ENCODE measurements at places on chromosomes 5 and 9.

- no peak for DNase-seq
Observed at GRCh38 chr9:91795598-91796241, 154.3 kb downstream of the ROR2 start.

DNA sequence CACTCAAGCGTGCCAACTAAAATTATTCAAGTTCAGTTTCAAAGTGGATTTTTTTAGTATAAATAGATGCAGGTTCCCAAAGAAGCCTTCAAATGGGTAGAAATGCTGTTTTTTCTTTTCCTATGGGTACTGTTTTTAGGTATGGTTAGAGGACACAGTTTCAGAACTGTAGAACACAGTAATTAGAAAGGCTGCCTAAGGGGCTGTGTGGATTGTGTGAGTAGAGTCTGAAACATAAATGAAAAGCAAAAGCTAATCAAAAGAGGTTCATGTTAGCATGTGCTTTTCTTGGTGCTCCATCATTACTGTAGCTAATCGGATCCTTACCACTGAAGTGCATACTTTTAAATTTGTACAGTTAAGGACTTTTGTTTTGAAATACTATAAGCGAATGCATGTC lies 85.3 kb downstream of the ZSWIM6 start:
- DNase-seq, result no peak

DNA sequence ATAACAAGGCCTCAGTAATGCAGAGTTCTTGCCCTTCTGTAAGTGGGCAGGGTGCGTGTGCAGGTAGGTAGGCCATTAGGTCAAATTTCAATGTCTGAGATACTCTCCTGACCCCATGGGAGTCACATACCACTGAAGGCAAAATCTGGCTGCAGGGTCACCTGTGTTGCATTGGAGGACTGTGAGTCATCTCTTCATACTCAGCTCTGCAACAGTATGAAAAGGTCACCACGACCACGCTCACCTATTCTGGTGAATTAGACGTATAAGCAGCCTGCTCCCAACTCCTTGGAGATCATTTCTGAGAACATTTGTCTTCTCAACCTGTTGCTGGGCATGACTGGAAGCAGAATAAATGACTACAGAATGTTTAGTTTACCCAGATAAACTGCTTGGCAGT lies 599.8 kb downstream of the PDE4D start:
- DNase-seq, result no peak

DNA sequence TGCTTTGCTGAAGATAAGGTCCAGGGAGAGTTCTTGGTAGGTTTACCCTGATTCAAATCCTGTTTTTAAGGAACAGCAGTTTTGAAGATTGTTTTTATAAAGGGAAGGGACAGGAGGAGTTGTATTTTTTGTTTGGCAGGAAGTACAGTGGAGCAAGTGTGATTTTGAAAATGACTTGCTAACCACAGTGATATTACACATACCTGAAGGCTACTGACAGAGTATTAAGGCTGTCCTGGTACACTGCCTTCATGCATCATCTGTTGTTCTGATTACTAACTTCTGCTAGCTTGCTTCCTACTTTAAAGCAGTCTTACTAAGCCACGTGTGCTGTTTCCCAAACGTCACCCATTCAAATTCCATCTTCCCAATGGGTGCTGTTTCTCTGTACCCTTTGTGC lies 559.5 kb upstream of the SGCD start:
- no peak for DNase-seq

GRCh38 chr9:69036309-69036708 lies 757 bp downstream of the FXN start:
- no peak for DNase-seq

GRCh38 chr5:157827423-157827822 lies 31.5 kb downstream of the CLINT1 start:
- DNase-seq, result no peak

- DNase-seq, result no peak
Observed at GRCh38 chr9:71393005-71393404, 271.6 kb upstream of the TRPM3 start.

DNA sequence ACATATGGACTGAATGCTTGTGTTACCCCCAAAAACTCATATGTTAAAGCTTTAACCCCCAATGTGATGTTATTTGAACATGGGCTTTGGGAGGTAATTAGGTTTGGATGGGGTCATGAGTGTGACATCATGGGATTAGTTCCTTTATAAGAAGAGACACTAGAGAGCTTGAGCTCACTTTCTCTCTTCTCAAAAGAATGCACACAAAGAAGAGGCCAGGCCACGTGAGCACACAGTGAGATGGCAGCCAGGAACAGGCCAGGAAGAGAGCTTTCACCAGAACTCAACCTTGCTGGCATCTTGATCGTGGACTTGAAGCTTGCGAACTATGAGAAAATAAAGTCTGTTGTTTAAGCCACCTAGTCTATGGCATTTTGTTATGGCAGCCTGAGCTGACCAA lies 360.6 kb downstream of the NR2F1-AS1 start:
- no peak for DNase-seq

DNA sequence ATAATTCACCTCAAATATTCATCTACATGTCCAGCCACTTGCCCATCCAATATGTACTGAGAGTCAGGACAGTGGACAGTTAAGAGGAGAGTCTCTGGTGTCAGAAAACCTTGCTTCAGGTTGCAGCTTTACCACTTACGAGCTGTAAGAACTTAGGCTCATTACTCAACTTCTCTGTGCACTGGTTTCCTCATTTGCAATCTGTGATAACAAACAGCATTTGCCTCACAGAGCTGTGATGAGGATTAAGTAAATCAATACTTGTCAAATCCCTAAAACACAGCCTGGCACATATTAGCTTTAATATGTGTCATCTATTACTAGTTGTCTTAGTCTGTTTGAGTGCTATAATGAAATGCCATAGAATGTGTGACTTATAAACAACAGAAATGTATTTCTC lies 8.6 kb downstream of the GOLGA1 start:
- DNase-seq, result no peak

GRCh38 chr5:131363811-131364506 lies 100.1 kb downstream of the CDC42SE2 start:
- no peak for DNase-seq

GRCh38 chr5:97338729-97339128 lies 155.7 kb upstream of the RIOK2 start:
- DNase-seq, result no peak

DNA sequence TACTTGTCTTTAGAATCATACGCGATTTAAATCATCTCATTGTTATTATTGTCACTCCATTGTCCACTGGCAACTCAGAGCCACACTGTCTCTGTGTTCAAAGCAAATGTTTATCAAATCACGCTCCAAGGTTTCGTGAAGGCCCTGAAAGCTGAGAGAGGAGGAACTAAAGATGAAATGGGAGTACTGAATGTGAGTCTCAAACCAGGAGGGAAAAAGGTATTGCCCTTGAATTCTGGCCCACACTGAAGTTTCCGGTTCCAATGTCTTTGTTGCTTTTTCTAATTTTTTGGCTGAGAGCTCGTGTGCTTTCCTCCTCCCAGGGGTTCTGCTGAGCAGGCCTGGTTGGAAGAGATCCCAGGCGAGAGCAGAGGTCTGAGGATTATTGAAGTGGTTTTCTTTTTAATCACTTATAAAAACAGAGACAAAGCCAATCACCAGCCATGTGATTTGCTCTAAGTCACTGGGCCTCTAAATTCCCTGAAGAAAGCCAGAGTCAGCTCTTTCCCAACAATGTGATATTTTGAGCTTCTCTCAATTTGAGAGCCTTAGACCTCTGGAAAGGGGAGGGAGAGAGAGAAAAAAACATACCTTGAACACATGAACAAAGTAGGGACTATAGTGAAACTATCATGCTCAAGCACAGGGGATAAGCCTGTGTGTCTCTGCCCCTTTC lies 420.8 kb upstream of the GRAMD2B start:
- DNase-seq, result no peak

DNA sequence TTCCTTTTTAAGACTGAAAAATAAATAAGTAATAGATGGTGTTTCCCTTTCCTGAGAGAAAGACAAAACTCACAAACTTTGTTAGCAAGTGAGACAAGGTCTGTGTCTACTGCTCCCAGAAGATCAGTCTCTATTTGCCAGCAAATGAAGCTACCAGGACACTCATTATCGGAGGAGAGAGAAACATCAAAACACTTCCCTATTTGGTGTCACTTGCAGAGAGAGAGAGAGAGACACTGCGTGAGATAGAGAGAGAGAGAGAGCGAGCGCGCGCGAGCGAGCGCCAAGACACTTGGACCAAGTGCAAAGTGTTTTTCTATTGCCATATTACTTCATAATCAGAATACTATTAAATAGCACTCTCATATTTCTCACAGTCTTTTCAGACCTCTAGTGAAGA lies 142.7 kb downstream of the KCNN2 start:
- DNase-seq, result no peak

DNA sequence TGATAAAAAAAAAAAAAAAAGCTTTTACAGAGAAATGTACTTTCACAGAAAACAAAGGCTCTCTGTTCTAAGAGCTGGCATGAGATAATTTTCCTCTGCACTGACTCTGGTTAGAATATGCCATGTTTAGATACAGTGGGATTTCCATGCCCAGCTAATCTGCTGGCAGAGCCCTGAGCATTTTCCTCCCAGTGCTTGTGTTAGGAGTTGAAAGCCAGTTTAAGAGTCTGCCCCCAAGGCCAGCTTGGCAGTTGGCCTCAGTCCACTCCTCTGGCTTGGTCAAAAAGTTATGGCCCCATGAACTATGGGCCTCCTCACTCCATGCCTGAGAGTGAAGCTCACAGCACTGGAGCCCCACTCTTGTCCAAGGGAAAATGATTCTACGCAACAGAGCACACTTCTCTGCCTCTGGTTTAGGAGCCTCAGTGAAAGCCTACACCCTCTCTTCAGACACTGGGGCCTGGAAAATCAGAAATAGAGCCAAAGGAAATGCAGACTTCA lies 21.9 kb downstream of the MOCS2 start:
- no peak for DNase-seq

GRCh38 chr5:34652466-34652865 lies 3.7 kb upstream of the RAI14 start:
- DNase-seq, result no peak

DNA sequence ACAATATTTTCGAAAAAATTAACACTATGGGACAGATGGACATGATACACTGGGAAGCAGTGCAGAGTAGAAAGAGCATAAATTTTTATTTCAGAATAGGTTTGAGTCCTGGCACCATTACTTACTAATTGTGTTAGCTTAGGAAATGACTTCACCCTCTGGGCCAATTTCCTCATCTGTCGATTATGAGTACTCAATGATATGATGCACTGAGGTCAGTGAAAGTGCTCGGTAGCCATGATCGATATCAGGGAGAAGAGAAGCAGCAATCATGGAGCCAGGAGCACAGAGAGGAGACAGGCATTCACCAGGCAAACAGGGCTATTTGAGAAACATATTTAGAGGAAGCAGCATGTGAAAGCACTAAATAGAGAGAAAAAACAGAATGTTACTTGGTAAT lies 29.4 kb downstream of the NR6A1 start:
- no peak for DNase-seq

DNA sequence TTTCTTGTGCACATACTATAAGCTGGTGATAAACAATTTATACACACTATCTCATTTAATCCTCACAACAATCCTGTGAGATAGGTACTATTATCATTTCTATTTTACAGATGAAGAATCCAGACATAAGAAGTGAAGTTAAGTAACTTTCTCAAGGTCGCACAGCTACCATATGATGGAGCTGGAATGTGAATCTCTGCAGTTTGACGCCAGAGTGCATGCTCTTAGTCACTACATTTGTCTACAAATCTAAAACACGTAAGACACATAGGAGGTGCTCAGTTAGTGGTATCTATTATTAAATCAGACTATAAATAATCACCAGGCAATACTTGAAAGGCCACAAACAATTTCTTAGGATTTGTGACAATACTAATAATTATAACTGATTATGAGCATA lies 45.0 kb upstream of the CDKN2B start:
- DNase-seq, result no peak

DNA sequence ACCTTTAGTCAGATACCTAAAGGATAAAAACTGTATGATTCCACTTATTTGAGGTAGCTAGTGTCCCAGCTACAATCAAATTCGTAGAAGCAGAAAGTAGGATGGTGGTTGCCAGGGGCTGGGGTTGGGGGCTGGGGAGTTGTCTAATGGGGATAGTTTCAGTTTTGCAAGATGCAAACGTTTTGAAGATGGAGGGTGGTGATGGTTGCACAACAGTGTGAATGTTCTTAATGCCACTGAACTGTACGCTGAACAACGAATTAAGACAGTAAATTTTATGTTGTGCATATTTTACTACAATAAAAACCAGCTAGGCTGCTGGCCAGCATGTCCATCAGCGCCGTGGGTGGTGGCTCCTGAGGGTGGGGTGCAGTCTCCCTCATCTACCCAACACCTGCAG lies 137.8 kb downstream of the GADD45G start:
- DNase-seq, result no peak

GRCh38 chr9:32291370-32291769 lies 93.1 kb upstream of the ACO1 start:
- DNase-seq, result no peak

- no peak for DNase-seq
Observed at GRCh38 chr9:121322037-121322736, 47.9 kb downstream of the STOM start.

GRCh38 chr5:143213231-143213850 lies 190.1 kb downstream of the NR3C1 start:
- no peak for DNase-seq

GRCh38 chr5:146101646-146102045 lies 3.7 kb downstream of the PLAC8L1 start:
- no peak for DNase-seq

- no peak for DNase-seq
Observed at GRCh38 chr5:39236718-39237117, 17.4 kb upstream of the FYB1 start.

GRCh38 chr9:19689328-19690101 lies 99.3 kb downstream of the SLC24A2 start:
- DNase-seq, result no peak

GRCh38 chr5:168202996-168203395 lies 88.4 kb upstream of the WWC1 start:
- no peak for DNase-seq

- DNase-seq, result no peak
Observed at GRCh38 chr5:127423173-127423798, 94.2 kb upstream of the PRRC1 start.

GRCh38 chr5:40906351-40906751 lies 2.9 kb upstream of the C7 start:
- no peak for DNase-seq

- DNase-seq, result no peak
Observed at GRCh38 chr9:121610638-121610953, 40.8 kb upstream of the DAB2IP start.

- DNase-seq, result no peak
Observed at GRCh38 chr5:94903726-94904125, 285.3 kb downstream of the SLF1 start.
